ENCODE measurements at places on chromosomes 4 and X.

DNA sequence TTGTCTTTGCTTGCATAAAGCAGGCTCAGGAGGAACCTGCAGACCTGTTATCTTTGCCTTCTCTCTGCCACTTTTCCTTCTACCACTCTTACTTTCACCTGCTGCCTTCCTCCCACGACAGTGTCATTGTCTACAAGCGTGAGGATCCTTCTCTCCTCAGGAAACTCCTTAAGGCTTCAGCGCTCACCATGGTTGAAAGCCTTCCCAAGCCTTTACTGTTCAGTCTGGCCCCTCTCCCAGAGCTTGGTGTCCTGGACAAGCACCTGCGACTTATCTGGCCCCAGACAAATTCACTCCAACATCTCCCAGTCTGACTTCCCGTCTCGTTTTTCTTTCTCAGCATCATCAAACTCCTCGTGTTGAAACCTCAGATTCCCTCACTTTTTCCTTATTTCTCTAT, 31.0 kb downstream of the CC2D2A start:
- DNase-seq: no peak

- DNase-seq: no peak
These were observed 9.0 kb downstream of the PCDH18 start for GRCh38 chr4:137523329-137523728.

GRCh38 chr4:165635381-165635780, 237.7 kb upstream of the TLL1 start:
- no peak for DNase-seq

GRCh38 chrX:119693040-119693995, at the start of gene SEPTIN6:
Gene SEPTIN6, minus strand, starts transcription at chrX:119693168. Its CDS starts 63 bp downstream, at chrX:119693105.
- DNase-seq: peak; percentile 67

DNA sequence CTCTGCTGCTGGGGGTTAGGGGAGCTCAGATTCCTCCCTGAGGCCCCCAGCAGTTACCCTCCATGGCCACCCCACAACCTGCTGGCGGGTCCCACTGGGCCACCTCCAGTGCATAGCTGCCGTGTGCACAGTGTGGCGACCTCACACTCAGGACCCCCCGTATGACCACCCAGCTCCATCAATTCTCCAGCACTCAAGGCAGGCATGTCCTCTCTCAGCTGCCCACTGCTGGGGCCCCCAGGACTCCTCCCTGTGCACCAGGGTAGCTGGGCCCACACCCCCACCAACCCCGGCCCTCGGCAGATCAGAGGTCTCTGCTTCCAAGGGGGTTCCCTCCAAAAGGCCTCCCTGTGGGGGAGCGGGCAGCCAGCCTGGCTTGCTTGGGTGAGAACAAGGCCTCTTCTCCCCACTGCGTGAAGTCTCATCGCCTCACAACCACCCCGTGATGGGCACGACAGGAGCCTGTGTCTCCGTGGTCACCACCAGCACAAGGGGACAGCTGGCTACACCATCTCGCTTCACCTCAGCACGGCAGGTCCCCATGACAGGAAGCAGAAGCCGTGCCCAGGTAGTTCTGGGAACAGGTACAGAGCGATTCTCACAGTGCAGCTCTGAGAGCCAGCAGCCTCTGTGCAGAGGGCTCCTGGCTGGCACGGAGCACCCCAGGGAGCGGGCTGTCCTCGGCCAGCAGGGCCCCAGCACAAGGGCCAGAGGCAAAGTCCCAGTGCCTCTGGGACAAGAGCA, 4.6 kb upstream of the HAUS3 start:
- DNase-seq: no peak

- DNase-seq: no peak
These were observed 160.8 kb downstream of the DKK2 start for GRCh38 chr4:106875340-106875739.

- DNase-seq: no peak
These were observed 504.3 kb downstream of the FAM133A start for GRCh38 chrX:94178145-94178788.

- no peak for DNase-seq
These were observed 100.8 kb downstream of the SHROOM3 start for GRCh38 chr4:76535603-76536372.

GRCh38 chr4:96991083-96991482, 1151.2 kb downstream of the PDHA2 start:
- no peak for DNase-seq

DNA sequence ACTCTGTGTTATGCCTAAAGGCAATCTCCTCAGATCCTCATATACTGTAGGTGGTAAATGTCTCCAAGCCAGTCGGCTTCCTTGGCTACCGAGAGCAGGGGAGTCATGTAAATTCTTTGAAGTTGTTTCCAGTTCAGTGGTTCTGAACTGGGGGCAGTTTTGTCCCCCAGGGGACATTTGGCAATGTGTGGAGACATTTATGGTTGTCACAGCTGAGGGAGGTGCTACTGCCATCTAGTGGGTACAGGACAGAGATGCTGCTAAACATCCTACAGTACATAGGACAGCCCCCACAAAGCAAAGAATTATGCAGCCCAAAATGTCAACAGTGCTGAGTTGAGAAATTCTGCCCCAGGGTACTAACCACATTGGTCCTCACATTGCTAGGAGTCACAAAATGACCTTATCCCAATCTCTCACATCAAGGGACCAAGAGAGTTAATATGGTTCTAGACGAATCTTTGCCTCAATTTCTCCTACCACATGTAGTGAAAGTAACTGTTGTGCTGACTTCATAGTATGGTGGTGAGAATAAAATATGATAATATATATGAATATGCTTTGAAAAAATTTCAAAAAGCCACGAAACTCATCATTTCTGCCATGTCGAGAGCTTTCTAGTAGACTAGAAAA, 104.4 kb upstream of the ARHGAP24 start:
- DNase-seq: no peak

- DNase-seq: no peak
These were observed 75.7 kb downstream of the SH3RF1 start for GRCh38 chr4:169195032-169195431.

GRCh38 chr4:39205000-39205399, 22.7 kb downstream of the WDR19 start:
- DNase-seq: no peak

DNA sequence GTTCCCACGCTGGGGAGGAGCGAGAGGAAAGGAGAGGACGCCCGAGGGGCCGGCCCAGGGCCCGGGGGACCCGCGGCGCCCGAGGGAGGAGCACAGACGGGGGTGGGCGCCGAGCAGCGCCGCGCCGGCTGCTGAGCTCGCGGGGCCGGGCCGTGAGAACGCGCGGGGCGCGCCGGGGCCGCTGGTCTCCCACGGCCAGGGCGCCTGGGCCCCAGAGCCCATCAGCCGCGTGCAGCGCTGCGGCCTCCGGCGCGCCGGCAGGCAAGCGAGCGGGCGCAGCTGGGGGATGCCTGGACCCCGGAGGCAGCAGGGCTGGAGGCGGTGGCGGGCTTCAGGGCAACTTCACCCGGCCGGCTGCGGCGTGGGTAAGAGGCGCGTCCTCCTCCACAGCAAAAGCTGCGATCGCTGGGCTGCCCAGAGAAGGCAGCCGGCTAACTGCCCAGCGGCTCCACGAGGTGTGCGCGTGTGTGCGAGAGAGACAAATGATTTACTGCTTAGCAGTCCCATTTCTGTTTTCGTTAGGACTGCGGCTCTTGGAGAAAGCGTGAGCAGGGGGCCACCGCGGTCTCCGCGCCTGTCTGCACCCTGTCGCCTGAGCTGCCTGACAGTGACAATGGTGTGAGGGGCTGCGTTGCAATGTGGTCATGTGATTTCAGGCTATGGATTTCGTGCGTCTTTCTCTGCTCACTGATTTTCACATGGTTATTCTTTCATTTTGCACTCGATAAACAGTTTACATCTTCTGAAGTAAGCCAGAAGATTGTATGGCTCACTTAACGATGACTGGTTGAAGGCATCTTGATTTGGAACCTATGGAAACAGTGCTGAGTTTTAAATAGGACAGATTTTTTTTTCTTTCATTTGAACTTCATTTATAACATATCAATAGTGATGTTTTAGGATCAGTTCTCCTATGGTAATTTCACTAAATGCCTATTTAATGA, 1.2 kb downstream of the GUCY1A1 start:
- no peak for DNase-seq

Data from stimulated activated CD4-positive, alpha-beta T cell treated with anti-CD3 and anti-CD28 coated beads, TNF-alpha, amount 100 ng/mL, for 48 hours (primary cell).